ENCODE measurements at places on chromosomes 7 and 10.

DNA sequence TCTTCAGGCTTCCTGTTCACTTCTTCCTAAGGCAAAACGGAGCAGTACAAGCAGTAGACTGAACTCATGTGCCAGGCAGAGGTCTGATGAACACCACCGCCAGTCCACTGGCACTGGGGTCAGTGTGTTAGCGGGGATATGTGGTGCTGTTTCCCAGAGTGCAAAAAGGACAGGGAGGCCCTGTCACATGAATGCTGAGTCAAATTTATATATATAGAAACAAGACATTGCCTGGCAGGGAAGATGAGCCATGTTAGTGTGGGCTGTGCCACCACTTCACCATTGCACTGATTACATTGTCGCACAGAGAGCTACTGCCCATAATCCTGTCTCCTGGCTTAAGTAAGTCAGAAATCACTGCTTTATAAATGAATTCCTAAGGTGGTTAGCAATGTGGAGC is 122.2 kb upstream of the AMPH start:
- no peak for DNase-seq

GRCh38 chr7:26511866-26512265 is 220.2 kb downstream of the SNX10 start:
- no peak for DNase-seq

GRCh38 chr7:142773937-142774744 is 3.4 kb downstream of the PRSS2 start:
- no peak for DNase-seq

DNA sequence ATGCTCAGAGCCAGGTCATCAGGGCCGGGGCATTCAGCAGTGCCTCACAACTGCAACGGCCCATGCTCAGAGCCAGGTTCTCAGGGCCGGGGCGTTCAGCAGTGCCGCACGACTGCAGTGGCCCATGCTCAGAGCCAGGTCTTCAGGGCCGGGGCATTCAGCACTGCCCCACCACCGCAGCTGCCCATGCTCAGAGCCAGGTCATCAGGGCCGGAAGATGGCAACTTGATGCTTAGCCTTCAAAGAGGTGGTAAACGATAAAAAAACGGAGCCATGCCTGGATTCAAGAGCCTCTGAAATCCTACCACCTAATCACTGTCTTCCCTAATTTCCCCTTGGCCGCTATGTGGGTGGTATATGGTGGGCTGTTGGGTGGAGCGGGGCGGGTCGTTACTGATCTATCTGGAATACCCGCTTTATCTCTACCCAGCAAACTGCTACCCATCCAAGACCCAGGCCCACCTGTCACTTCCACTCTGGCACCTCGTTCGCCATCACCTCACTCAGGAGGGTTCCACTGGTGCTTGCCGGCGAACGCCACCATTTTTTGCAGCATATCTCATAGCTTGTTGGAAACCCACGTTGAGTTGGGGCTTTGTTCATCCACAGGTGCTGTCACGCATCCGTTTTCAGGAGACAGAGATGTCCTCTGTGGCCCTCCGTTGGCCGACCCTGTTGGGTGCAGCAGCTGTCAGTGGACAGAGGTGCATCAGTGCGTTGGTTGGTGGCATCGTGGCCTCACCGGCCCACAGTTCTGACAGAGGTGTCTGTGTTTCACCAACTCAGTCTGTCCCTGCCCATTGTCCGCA is 221.1 kb downstream of the EBF3 start:
- DNase-seq: no peak

DNA sequence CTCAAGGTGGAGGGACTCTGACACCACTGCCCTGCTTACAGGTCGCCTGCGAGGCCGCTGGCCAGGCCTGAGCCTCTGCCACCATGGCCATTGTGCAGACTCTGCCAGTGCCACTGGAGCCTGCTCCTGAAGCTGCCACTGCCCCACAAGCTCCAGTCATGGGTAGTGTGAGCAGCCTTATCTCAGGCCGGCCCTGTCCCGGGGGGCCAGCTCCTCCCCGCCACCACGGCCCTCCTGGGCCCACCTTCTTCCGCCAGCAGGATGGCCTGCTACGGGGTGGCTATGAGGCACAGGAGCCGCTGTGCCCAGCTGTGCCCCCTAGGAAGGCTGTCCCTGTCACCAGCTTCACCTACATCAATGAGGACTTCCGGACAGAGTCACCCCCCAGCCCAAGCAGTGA is 2.8 kb downstream of the LZTS2 start:
- no peak for DNase-seq

- no peak for DNase-seq
These were observed 143.4 kb downstream of the DOCK1 start for GRCh38 chr10:127048630-127049029.

DNA sequence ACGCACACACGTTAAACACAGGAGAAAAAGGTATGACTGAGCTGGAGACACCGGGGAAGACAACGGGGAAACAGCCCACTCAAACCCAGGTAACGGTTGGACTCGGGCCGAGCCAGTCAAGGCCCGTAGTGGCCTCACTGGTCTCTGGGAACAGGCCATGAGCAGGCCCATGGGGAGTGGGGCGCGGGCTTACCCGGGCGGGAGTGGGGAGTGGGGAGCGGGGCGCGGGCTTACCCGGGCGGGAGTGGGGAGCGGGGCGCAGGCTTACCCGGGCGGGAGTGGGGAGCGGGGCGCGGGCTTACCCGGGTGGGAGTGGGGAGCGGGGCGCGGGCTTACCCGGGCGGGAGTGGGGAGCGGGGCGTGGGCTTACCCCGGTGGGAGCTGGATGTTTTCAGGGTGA is 11.5 kb downstream of the INTS1 start:
- no peak for DNase-seq

- no peak for DNase-seq
These were observed 172.3 kb downstream of the MDFIC start for GRCh38 chr7:115094163-115094562.

GRCh38 chr7:152136686-152137085 is 111.2 kb downstream of the GALNT11 start:
- peak; percentile 70 for DNase-seq

DNA sequence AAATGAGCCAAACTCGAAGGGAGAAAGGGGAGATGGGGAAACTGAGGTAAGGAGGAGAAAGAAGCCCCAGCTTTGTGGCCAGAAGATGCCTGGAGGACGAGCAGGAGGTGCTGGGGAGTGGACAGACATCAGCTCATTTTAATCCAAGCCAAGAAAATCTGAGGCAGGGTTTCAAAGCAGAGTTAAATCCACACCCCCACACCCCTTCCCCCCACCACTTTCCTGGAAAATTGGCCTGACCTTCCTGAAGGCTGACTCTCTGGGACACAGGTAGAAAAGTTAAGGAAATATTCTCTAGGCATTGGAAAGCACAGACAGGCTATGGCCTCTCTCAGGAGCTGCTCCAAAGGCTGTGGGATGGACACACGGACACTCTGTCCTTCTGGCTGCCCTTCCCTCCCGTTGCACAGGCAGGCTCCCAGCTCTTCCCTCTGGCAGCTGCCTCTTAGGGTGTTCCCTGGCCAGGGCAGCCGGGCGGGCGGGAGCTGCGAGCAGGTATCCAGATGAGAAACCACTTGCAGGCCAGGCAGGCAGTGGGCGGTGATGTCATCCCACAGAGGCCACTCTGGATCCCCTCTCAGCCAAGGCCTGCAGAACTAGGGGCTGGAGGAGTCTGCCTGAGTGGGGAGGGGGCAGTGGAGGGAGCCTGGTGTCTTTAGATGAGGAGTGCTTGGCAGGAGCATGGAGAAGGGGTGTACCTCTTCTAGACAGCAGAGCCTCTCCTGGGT is 171.8 kb downstream of the NEURL1 start:
- no peak for DNase-seq

- DNase-seq: peak; percentile 94
These were observed 42.1 kb upstream of the HPS1 start for GRCh38 chr10:98488669-98489430.

DNA sequence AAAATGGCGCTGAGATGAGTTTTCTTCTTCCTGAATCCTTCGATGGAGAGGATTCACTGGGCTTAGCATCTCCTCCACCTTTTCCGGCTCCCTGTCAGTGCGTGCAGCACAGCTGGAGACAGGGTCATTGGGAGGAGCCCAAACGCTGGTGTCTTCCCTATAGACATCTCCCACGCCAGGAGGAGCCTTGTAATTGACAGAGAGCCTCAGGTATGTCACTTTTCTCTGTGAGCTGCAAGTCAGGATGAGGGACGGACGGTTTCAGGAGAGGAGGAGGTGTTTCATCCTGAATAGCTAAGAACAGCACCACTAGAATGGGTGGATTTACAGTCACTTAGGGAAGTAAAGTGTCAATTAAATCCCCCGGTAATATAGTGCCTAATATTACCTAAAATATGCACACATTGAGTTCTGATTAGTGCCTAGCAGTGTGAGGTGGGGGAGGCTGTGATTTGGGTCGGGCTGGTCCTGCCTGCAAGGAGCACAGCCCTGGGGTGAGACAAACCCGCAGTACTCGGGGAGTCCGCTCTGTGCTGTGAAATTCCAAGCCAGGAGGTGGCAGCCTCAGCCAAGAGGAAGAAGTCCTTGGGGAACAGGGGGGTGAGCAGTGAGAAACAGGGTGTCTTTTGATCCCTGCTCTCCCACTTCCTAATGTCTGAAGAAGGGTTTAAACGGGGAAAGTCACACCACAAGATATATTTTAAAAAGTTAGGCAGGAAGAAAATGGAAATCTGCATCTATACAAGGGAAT is 28.2 kb downstream of the IL15RA start:
- DNase-seq: peak; percentile 60

DNA sequence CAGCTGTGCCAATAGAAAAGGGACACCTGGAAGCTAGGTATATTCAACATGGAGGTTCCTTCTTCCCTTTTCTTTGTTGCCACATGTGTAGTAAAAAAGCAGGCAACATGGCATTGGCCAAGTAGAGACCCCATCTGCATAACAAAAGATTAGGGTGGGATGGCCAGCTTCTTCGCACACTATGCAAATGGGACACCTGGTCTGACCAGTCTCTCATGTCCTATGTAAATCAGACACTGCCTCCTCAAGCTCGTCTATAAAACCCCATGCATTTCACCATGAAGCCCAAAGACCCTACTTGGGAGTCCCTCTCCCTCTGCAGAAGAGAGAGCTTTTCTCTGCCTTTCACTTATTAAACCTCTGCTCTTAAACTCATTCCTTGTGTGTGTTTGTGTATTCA is 53.9 kb downstream of the MYL10 start:
- no peak for DNase-seq

DNA sequence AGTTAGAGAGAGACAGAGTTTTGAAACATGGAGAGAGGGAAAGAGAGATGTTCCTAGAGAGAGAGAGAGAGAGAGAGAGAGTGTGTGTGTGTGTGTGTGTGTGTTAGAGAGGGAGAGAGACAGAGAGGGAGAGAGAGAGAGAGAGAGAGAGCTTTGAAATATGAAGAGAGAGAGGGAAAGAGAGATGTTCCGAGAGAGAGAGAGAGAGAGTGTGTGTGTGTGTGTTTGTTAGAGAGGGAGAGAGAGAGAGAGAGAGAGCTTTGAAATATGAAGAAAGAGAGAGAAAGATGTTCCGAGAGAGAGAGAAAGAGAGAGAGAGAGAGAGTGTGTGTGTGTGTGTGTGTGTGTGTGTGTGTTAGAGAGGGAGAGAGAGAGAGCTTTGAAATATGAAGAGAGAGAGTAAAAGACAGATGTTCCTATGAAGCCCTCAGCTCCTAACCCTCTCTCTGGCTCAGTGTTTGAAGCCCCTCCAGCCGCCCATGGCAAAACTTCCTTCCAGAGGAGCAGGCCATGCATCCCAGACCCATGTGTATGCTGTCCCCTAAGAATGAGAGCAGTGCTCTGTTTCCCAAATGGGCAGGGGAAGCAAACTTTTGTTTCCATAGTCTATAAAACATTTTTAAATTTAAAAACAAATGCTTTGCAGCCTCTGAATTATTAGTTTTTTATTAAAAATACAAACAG is 130.9 kb downstream of the KCNMA1 start:
- DNase-seq: peak; percentile 74

GRCh38 chr10:93416824-93417223 is 65.3 kb downstream of the MYOF start:
- DNase-seq: no peak

- no peak for DNase-seq
These were observed 155.6 kb downstream of the ARHGAP21 start for GRCh38 chr10:24568042-24568441.

DNA sequence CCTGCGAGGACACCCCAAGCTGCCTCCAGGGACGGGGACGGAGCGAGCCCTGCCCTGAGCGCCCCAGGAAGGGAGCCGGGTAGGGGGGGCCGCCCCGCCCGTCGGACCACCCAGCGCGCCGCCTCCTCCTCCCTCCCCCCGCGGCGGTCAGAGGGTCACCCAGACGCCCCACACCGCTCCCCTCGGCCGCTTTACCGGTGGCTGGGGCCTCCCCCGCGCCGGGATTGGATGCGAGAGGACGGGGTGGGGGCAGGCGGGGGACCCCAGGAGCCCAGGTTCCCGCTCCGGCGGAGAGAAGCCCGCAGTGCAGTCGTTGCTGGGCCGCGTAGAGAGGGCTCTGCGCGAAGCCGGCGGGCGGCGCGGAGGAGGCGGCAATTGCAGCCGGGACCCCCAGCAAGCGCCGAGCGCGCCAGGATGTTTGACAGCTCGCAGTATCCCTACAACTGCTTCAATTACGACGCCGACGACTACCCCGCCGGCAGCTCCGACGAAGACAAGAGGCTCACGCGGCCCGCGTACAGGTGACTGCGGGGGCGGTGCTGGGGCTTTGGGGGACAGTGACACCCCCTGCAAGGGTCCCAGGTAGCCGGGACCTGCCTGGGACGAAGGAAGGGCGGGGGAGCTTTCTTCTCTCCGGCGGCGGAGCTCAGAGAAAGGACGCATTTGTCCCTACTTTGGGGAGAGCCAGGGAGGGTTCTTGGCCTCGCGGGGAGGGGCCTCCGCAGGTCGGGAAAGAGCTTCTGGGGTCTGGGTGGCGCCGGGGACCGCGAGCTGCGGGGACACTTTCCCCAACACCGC is at the start of gene FOXL3:
Gene FOXL3, plus strand, starts transcription at position 415 of the 798 bp plus-strand sequence. Its CDS starts 0 bp downstream, at position 415.
- no peak for DNase-seq

Data from amniotic epithelial cell (primary cell).